NCI-H146 (cell line): ENCODE measurements at places on chromosomes 5 and 9.

GRCh38 chr5:44839018-44839681, 30.4 kb downstream of the MRPS30 start:
- no peak for DNase-seq

- DNase-seq, result no peak
These were observed 4.6 kb downstream of the PTAR1 start for GRCh38 chr9:69755205-69755604.

GRCh38 chr5:136089791-136090190, 42.9 kb upstream of the SMAD5 start:
- DNase-seq, result no peak

DNA sequence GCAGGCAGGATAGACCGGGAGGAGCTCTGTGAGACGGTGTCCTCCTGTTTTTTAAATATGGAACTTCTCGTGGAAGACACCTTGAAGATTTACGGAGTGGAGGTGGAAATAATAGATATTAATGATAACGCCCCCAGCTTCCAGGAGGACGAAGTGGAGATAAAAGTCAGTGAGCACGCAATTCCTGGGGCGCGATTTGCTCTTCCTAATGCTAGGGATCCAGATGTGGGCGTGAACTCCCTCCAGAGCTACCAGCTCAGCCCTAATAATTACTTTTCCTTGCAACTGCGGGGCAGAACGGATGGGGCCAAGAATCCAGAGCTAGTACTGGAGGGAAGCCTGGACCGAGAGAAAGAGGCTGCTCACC, 621 bp downstream of the PCDHGA11 start:
- DNase-seq, result no peak

- no peak for DNase-seq
These were observed 17.9 kb downstream of the SLC1A3 start for GRCh38 chr5:36624277-36624676.

DNA sequence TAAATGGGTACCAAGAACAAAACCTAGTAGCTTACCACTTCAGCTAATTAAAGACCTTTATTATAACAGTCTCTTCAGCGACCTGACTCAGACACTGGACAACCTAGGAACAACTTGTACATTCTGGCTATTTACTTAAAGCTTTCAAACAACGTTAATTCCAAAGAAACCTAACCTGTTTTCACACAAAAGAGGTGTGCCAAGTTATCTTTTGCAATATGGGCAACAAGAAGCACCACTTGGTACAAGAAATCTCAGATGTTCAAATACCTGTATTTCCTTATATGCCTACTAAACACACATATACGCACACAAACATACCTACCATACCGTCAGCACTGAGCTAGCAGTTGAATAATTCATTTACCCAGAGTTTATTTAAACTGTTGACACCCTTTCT, 23.0 kb downstream of the RNF145 start:
- DNase-seq, result no peak

GRCh38 chr5:68279984-68280383, 64.4 kb downstream of the PIK3R1 start:
- DNase-seq, result no peak
